ENCODE measurements at places on chromosomes 1 and 21. TPM values are rescaled to one million over a fixed set of nuclear protein-coding genes. Genes with fewer than 3 reads are reported as not detected.

- peaks cover 17% of the 10 kb centered on the region for H3K4me1 ChIP-seq
- H3K4me3 ChIP-seq = peak overlapping the region; percentile 70
- H3K27ac ChIP-seq = no peak overlapping the region
- H3K27me3 ChIP-seq = peaks cover 39% of the 10 kb centered on the region
- peak; percentile 14 for DNase-seq
- no peaks in the 10 kb centered on the region for H3K36me3 ChIP-seq
These were observed 615 bp downstream of the GPR161 start for GRCh38 chr1:168135921-168136708.

- no peak overlapping the region for H3K27ac ChIP-seq
- H3K4me3 ChIP-seq = no peak overlapping the region
- H3K4me1 ChIP-seq = no peaks in the 10 kb centered on the region
- DNase-seq = no peak
- H3K36me3 ChIP-seq = no peaks in the 10 kb centered on the region
These were observed 127.2 kb downstream of the LACTBL1 start for GRCh38 chr1:22845398-22845935.

DNA sequence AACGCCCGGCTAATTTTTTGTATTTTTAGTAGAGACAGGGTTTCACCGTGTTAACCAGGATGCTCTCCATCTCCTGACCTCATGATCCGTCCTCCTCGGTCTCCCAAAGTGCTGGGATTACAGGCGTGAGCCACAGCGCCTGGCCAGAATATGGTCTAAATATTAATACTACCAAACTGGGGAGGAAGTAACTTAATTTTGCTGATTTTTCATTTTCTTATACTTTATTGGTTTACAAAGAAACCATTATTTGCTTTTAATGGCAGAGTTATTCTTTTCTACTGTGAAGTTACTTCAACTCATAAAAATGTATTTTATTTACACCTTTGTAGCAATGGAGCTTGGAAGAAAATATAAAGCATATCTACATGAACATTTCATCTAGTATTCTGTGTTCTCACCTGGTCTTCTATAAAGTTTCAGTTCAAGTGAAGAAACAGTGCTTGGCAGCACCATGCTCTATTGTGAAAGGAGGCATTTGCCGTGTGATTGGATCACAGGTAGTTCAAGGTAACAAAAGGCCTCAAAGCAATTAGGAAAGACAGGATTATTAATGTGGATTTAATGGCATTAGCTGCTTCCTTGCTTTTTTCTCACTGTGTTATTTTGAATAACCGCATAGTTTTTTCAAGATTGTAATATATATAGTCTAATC is 13.6 kb downstream of the GBP1 start:
- H3K27me3 ChIP-seq = no peaks in the 10 kb centered on the region
- no peak for DNase-seq
- H3K4me3 ChIP-seq = no peak overlapping the region
- peaks cover 71% of the 10 kb centered on the region for H3K36me3 ChIP-seq

Gene CGN
- total RNA-seq = 1.7 TPM

Gene ALPL
- not detected for total RNA-seq

Gene SLC44A3
- not detected for total RNA-seq

DNA sequence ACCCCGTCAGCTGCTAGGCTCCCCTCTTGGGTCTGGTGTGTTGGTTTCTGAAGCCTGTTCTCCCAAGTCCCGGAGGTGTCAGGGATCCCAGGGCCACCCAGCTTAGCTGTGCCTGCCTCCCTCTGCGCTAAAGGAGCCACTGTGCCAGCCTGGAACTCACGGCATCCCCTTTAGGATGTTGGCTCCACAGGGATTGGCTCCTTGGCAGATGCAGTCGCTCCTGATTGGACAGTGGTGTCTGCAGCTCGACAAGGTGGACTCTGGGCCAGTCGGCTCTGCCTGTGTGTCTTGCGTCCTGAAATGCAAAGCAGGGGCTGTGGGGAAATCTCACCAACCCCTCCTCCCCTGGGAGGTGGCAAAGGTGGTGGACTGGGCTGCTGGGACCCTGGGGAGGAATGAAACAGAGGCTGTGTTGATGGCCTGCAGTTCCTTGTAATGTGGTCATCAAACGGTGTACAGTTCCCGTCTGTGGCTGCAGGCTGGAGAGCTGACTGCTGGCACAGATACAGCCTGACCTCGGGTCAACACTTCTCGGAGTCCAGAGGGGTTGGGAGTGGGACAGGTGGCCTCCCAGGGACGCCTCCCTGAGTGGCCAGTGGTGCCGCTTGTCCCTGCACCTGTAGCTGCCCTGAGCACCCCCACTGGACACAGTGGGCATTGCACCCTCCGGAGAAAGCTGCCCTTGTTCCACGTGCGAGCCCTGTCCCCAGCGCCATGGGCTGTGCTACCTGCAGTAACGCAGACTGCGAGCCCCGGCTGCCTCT is 11.5 kb upstream of the KCNAB2 start:
- H3K27ac ChIP-seq = no peak overlapping the region
- no peak overlapping the region for H3K4me3 ChIP-seq
- peaks cover 78% of the 10 kb centered on the region for H3K4me1 ChIP-seq
- H3K27me3 ChIP-seq = no peaks in the 10 kb centered on the region

Gene LHX4
- not detected for total RNA-seq

GRCh38 chr1:181356505-181357340 is 126.6 kb upstream of the CACNA1E start:
- no peaks in the 10 kb centered on the region for H3K4me1 ChIP-seq
- no peak for DNase-seq
- H3K36me3 ChIP-seq = no peaks in the 10 kb centered on the region
- H3K4me3 ChIP-seq = no peak overlapping the region

- no peak overlapping the region for H3K27ac ChIP-seq
- H3K4me1 ChIP-seq = no peaks in the 10 kb centered on the region
- H3K27me3 ChIP-seq = no peaks in the 10 kb centered on the region
- H3K4me3 ChIP-seq = no peak overlapping the region
- H3K36me3 ChIP-seq = no peaks in the 10 kb centered on the region
- no peak for DNase-seq
These were observed 204.5 kb downstream of the TTLL7 start for GRCh38 chr1:83794384-83794783.

Gene CENPF
- total RNA-seq = 65.4 TPM

DNA sequence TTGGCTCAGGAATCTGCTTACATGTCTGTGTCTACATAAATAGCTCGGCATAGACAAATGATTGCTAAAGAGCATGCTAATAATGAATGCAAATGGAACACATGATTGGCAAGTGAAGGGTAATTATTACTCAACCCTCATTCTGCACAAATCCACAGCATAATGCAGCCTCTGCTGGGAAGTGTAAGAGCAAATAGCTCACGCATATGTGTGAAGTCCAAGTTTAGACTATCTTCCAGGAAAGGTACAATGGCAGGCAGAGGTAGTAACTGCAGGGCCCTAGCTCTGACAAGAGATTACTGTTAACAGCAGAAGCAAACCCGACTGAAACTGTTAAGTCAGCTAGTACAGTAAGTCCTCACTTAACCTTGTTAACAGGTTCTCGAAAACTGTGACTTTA is 7.0 kb upstream of the IL6R start:
- no peaks in the 10 kb centered on the region for H3K36me3 ChIP-seq
- peaks cover 24% of the 10 kb centered on the region for H3K4me1 ChIP-seq
- H3K27me3 ChIP-seq = no peaks in the 10 kb centered on the region

Gene CCDC30
- total RNA-seq = 0.60 TPM

DNA sequence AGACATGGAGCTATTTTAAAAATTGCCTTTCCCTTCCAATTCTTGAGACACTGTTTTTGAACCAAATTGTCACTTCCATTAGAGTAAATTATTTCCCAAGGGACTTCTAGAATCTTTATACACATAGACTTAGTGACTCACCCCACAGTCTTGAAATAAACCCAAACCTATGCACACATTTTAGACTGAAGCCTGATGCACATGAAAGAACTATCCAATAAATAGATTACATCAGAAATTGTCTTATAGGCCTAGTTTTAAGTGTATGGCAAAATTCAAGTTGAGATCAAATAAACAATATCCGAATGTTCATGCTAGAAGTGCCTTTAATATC is 32.2 kb upstream of the ZNF326 start:
- peaks cover 1% of the 10 kb centered on the region for H3K36me3 ChIP-seq
- H3K4me3 ChIP-seq = no peak overlapping the region
- DNase-seq = no peak
- peaks cover 32% of the 10 kb centered on the region for H3K4me1 ChIP-seq
- no peak overlapping the region for H3K27ac ChIP-seq

- H3K36me3 ChIP-seq = no peaks in the 10 kb centered on the region
- H3K4me3 ChIP-seq = no peak overlapping the region
- H3K4me1 ChIP-seq = peaks cover 12% of the 10 kb centered on the region
- no peak overlapping the region for H3K27ac ChIP-seq
- DNase-seq = peak; percentile 74
These were observed 53.5 kb upstream of the CNTN2 start for GRCh38 chr1:204989266-204990058.

- H3K27me3 ChIP-seq = peaks cover 2% of the 10 kb centered on the region
- no peak overlapping the region for H3K4me3 ChIP-seq
- no peak for DNase-seq
These were observed 366.1 kb upstream of the DUSP10 start for GRCh38 chr1:222107975-222108374.

Gene NENF
- 35.4 TPM for total RNA-seq

Gene FAM3B
- not detected for total RNA-seq

GRCh38 chr1:6891781-6892579 is 106.7 kb downstream of the CAMTA1 start:
- peaks cover 2% of the 10 kb centered on the region for H3K36me3 ChIP-seq
- H3K27ac ChIP-seq = no peak overlapping the region
- DNase-seq = peak; percentile 60
- H3K27me3 ChIP-seq = no peaks in the 10 kb centered on the region
- no peak overlapping the region for H3K4me3 ChIP-seq
- H3K4me1 ChIP-seq = peaks cover 8% of the 10 kb centered on the region

Data from activated CD8-positive, alpha-beta T cell treated with anti-CD3 and anti-CD28 coated beads for 36 hours (primary cell).